ENCODE measurements at places on chromosomes 12 and 14. TPM values are rescaled to one million over a fixed set of nuclear protein-coding genes. Genes with fewer than 3 reads are reported as not detected.

The CLEC4C gene
- not detected for total RNA-seq

The TMEM30B gene
- total RNA-seq, result under 0.01 TPM

The AQP2 gene
- total RNA-seq, result not detected

The USP44 gene
- 3.7 TPM for total RNA-seq

The FSCB gene
- total RNA-seq, result not detected

The SOAT2 gene
- total RNA-seq, result under 0.01 TPM

The AICDA gene
- not detected for total RNA-seq

The NOVA1 gene
- total RNA-seq, result 34.6 TPM

The PLEKHG7 gene
- total RNA-seq, result not detected

The PLEK2 gene
- 0.41 TPM for total RNA-seq

The TPPP2 gene
- total RNA-seq, result not detected

The GYS2 gene
- total RNA-seq, result not detected

The ADAM20 gene
- 1.6 TPM for total RNA-seq

The ZDHHC22 gene
- total RNA-seq, result 5.7 TPM

The ACSS3 gene
- 4.1 TPM for total RNA-seq

The EML1 gene
- 116 TPM for total RNA-seq

The TSPAN19 gene
- not detected for total RNA-seq

The CHGA gene
- total RNA-seq, result 39.5 TPM

The GALNT16 gene
- total RNA-seq, result 4.1 TPM

The ORMDL2 gene
- 4.5 TPM for total RNA-seq

The LRRIQ1 gene
- 6.5 TPM for total RNA-seq

All from frontal cortex (tissue), 4 donors.